CD4-positive, alpha-beta T cell treated with Interleukin-15 for 1 hour (primary cell): ENCODE measurements at places on chromosomes 4 and X.
A peak's percentile ranks its signal among the peaks of the same experiment; 100 is the strongest.

DNA sequence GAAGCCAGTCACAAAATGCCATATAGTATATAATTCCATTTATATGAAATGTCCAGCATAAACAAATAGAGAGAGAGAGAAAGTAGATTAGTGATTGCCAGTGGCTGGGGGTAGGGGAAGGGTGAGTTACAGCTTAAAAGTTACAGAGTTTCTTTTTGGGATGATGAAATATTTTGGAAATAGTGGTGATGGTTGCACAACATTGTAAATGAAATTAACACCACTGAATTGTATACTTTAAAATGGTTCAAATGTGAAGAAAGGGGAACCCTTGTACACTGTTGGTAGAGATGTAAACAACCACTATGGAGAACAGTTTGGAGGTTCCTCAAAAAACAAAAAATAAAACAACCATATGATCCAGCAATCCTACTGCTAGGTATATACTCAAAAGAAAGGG lies 131.2 kb upstream of the GPC4 start:
- no peak for DNase-seq

DNA sequence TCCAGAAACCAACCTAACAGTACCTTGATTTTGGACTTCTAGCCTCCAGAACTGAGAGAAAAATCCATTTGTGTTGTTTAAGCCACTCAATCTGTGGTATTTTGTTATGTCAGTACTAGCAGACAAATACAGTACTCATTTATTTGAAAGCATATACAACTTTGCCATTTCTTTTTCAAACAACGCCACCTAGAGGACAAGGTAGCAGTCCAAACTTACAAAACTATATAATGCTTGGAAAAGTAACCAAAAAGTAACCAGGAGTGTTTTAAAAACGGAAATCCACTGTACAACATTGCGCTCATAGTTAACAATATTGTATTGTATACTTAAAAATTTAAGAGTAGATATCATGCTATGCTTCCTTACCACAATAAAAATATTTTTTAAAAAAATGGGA lies 37.0 kb upstream of the FGF13 start:
- no peak for DNase-seq

GRCh38 chrX:114717921-114718320 lies 134.0 kb downstream of the HTR2C start:
- DNase-seq: no peak

DNA sequence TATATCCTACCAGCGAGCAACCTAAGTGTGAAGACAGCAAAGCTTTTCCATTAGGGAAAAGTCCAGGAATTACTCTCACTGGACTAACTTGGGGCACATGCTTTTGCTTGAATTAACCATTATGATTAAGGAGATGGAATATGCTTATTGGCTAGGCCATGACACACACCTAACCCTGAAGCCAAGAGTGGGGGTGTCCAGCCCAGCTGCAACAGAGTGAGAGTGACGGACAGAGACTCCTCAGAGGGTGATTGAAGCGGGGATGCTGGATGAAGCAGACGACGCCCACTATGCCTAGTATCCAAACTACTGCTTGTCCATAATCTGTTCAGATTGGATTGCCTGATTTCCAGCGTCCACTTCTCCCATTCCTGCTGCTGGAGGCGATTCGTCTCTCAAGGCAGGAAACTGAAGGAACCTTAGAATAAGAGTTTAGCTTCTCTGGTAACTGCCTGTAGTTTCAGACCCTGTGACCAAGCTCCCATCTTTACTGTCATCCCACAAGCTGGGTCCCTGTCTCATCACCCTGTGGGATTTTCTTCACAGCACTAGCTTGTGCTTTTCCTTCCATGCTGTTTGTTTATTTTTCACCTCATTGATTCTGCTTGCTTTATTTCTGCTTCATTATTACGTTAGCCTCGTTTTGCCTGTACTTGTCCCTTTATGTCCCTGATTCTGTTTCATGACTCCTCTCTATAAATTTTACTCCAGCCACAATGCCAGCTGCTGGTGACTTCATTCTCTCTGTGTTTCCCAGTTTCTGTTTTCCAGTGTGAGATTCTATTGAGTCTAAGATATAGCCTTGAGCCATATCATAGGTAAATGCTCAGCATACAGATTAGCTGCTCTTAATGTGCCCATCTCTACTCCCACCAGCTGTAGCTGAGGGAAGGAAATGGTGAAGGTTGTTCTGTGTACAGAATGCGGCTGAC lies 19.0 kb downstream of the FAM47E start:
- DNase-seq: no peak

DNA sequence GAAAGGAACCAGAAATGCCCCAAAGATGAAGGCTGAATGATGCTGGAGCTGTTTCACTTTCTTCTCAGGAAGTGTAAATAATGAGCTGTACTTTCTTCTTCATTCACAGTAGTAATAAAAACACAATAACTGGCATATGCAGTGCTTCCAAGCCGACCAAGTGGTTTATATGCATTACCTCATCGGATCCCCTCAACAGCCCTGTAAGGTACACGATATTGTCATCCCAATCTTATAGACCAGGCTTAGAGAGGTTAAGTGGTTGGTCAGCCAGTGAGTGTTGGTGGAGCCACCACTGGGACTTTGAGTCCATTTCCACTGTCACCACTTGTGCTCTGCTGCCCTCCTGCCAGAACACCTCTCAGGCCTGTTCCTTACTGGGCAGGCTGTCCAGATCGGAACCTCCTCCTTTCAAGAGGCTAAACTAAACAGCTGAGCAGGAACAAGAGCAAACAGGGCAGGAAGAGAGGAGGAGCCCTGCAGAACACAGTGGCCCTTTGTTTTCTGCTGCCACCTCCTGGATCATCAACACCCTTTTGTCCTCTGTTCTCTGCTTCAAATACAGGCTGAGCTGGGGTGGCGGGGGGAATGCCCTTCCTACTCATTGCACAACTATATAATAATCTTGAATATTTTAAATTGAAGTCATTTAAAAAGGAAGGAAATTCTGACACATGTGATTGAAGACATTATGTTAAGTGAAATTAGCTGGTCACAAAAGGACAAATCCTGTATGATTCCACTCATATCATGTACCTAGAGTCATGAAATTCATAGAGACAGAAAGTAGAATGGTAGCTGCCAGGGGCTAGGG lies 112.5 kb upstream of the ATP6AP2 start:
- peak; percentile 54 for DNase-seq

DNA sequence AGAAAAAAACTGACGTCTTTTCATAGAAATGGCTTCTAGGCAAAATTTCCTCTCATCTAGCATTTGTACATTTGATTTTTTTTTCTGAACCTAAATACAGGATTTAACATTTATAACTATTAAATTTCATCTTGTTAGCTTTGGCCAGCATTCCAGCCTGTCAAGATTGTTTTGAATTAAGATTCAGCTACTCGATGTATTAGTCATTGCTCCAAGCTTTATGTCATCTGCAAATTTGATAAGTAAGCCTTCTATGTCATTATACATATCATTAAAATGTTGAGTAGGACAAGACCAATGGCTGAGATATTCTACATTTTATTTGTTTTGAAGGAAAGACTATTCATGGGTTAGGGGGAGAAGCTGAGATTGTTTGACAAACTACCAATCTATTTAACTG lies 46.7 kb downstream of the DDX53 start:
- no peak for DNase-seq

DNA sequence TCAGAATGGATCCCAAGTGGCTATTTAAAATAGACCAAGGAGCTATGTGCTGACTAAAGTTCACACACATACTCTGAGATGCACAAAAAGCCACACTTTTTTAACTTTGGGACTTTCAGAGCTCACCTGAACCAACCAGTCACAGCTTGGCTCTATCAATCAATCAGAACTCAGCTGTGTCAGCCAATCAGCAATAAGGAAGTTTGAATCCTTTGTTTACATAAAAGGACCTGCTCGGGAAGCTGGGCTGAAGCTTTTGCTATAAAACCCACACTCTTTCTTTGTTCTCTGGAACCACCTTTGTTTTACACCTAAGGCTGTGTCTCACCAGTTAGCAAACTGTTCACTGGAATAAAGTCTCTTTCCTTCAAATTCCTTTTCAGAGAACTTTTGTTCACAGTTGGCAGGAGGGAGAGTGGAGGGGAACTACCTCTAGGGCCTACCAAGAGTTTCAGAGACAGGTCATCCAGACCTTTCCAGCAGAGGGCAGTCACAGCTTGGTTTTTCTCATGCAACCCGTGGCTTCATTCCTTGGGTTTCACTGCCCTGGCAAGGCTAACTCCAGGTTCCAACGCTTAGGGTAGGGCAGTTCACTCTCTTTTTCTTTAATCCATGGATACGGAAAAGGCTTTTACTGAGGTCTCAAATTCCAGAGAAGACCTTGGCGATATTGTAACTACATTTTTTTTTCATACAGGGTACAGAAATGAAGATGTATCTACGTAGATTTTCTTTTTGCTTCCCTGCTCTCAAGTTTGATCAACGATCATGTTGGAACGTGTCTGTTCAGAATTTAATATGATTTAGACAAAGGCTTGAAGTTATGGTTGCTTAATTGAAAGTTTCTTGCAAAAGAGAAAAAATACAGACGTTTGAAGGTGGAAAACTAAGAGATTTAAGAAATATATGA lies 80.7 kb downstream of the GPRIN3 start:
- peak; percentile 74 for DNase-seq

DNA sequence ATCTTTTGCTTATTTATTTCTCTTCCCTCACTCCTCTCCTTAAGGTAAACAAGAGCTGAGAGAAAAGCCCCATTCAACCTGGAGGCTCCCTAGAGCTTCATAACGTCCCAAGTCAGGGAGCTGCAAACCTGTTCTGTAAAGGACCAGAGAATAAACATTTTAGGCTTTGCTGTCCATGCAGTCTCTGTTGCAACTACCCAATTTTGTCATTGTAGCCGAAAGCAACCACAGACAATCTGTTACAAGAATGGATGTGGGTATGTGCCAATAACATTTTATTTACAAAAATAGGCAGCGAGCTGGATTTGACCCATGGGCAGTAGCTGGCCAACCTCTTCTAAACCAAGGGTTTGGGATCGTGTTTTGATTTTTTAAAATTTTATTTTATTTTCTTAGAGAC lies 71.3 kb upstream of the TBL1X start:
- DNase-seq: no peak

GRCh38 chr4:81319657-81320056 lies 104.6 kb upstream of the PRKG2 start:
- DNase-seq: no peak

DNA sequence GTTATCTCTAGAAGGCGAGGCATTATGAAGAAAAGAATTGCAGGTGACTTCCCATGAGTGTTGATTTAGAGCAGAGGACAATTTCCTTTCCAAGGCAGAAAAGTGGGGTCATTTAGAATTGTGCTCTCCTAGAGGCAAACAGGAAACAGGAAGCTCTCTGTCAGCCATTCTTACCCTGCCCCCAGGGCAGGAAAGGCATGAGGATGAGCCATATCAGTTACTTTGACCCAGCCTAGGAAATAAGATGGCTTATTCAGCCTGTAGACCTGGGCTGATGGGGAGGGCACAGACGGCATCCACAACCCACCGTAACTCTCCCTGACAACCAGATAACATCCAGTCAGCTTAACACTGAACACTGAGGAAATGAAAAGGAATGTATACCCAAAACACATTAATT lies 88.8 kb upstream of the KDR start:
- no peak for DNase-seq

- DNase-seq: no peak
Measured at GRCh38 chr4:15902746-15903145, 35.8 kb downstream of the FGFBP1 start.

DNA sequence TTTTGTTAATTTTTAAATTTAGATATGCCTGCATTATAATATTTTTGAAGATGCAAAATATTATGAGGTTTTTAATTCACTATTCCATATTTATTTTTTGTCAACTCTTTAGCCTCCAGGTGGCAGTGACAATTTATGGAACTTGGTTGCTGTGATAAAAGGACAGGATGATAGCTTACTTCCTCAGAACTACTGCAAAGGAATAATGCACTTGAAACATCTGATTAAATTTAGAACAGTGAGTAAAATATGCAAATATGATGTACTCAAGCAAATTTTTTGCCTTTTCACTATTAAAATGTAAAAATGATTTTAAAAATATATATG lies 45.1 kb downstream of the SPATA4 start:
- no peak for DNase-seq

DNA sequence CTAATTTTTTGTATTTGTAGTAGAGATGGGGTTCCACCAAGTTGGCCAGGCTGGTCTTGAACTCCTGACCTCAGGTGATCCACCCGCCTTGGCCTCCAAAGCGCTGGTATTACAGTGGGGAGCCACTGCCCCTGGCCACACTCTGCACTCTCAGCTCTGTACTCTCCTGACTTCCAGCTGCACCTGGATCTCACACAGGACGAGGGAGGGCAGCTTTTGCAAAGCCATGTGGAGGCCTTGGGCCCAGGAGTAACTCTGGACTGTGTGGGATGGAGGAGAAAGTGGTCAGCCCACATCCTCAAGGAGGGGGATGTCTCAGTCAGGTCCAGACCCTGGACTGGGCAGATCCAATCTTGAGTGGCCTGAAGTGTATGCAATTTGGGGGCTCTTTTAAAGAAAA lies 23.0 kb downstream of the NAT8L start:
- no peak for DNase-seq

GRCh38 chrX:103776546-103776945 lies at the start of gene PLP1:
PLP1 (plus strand) TSS chrX:103776840; CDS start chrX:103776996, 156 bp downstream.
- DNase-seq: no peak

GRCh38 chr4:185932491-185932890 lies 120.5 kb upstream of the SORBS2 start:
- no peak for DNase-seq

- no peak for DNase-seq
Measured at GRCh38 chrX:110408949-110409588, 50.4 kb downstream of the RTL9 start.

DNA sequence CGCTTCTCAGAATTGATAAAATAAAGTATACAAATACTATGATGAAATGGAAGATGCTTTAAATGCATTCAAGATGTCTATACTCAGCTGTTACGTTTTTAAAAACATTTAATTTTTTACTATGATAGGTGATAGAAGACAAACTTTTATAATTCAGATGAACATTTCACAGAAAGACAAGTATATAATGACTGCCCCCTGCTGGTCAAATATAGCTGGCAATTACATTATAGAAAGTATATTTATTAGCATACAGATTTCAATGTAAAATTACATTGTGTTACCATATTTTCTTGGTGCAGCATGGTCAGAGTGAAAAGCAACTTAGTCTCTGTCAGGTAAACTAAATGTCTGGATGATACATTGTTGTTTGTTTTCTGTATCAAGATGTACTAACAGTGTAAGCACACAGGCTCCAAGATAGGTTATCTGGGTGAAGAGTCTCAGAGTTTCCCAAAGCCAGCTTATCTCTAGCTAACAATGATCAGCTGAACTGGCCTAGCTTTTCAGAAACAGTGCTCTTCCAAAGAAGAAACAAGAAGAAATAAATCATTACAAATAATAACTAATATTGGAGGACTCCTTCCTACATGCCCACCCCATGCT lies 54.1 kb downstream of the SRPX start:
- DNase-seq: no peak
